Tibial artery (tissue), 4 donors: ENCODE measurements at places on chromosomes 16 and 17.

- no peaks in the 10 kb centered on the region for H3K36me3 ChIP-seq
- no peaks in the 10 kb centered on the region for H3K27me3 ChIP-seq
- H3K4me3 ChIP-seq, result peak overlapping the region; percentile 74
- peaks cover 63% of the 10 kb centered on the region for H3K4me1 ChIP-seq
These were observed 7.9 kb upstream of the BAHCC1 start for GRCh38 chr17:81387100-81388090.

GRCh38 chr17:61135782-61136181 is 263.9 kb upstream of the TBX2 start:
- H3K36me3 ChIP-seq, result no peaks in the 10 kb centered on the region
- H3K27me3 ChIP-seq, result no peaks in the 10 kb centered on the region
- H3K4me3 ChIP-seq, result peak overlapping the region; percentile 26
- peak overlapping the region; percentile 32 for H3K27ac ChIP-seq

GRCh38 chr17:61467416-61468262 is 15.4 kb downstream of the TBX4 start:
- peaks cover 9% of the 10 kb centered on the region for H3K27me3 ChIP-seq
- no peak for DNase-seq
- H3K4me1 ChIP-seq, result no peaks in the 10 kb centered on the region
- H3K27ac ChIP-seq, result no peak overlapping the region
- no peak overlapping the region for H3K4me3 ChIP-seq

DNA sequence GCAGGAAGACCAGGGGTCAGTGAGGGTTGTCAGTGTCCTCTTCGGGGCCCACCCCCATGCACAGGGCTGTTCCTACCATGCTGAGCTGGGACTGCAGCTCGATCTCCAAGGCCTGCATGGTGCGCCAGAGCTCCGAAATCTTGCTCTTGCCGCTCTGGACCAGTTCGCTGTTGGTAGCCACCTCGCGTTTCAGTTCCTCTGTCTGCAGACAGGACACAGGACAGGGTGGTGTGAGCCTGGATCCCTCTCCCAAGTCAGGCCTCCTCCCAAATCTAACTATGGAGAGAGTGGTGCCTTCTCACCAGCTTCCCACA is 90.9 kb downstream of the GOSR1 start:
- H3K27ac ChIP-seq, result no peak overlapping the region
- no peaks in the 10 kb centered on the region for H3K4me1 ChIP-seq
- peaks cover 23% of the 10 kb centered on the region for H3K27me3 ChIP-seq

DNA sequence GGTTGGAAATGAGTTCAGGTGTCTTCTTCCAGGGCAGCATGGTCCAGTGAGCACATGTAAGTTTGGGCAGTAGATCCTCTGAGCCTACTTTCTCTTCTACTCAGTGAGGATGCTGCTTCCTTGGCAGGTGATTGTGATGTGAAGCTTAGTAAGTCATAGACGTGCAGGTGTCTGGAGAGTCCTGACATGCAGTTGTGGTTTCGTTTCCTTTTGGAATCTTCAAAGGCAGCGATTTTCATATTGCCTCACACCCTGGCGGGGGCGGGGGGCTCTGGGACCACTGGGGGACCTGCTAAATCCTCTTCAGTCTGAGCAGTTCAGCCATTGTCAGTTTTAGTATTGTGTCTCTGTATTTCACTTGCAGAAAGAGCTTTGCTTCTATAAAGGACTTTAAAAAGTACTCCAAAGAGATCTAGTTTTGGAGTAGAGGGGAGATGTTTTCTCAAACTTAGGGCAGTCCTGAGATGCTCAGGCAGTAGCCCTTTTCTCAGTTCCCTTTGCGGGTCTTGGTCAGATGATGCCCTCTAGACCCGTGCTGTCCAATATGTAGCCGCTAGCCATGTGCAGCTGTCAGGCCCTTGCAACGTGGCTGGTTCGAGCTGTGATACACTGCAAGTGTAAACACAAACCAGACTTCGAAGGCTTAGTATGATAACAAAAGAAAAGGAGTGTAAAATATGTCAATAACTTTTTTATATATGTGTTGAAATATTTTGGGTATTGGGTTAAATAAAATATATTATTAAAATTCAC is 4.0 kb upstream of the CDK5R1 start:
- H3K27me3 ChIP-seq, result no peaks in the 10 kb centered on the region
- H3K27ac ChIP-seq, result peak overlapping the region; percentile 60
- peaks cover 32% of the 10 kb centered on the region for H3K4me1 ChIP-seq
- H3K36me3 ChIP-seq, result peaks cover 38% of the 10 kb centered on the region
- DNase-seq, result no peak
- no peak overlapping the region for H3K4me3 ChIP-seq

GRCh38 chr17:9868552-9868951 is 36.5 kb downstream of the RCVRN start:
- H3K27me3 ChIP-seq, result no peaks in the 10 kb centered on the region
- H3K4me1 ChIP-seq, result no peaks in the 10 kb centered on the region
- H3K36me3 ChIP-seq, result no peaks in the 10 kb centered on the region
- DNase-seq, result no peak
- H3K27ac ChIP-seq, result no peak overlapping the region
- H3K4me3 ChIP-seq, result no peak overlapping the region

GRCh38 chr17:79707931-79708891 is 22.5 kb upstream of the ENPP7 start:
- peaks cover 56% of the 10 kb centered on the region for H3K27me3 ChIP-seq
- H3K4me3 ChIP-seq, result no peak overlapping the region
- no peaks in the 10 kb centered on the region for H3K4me1 ChIP-seq
- no peak for DNase-seq
- H3K36me3 ChIP-seq, result no peaks in the 10 kb centered on the region
- no peak overlapping the region for H3K27ac ChIP-seq

DNA sequence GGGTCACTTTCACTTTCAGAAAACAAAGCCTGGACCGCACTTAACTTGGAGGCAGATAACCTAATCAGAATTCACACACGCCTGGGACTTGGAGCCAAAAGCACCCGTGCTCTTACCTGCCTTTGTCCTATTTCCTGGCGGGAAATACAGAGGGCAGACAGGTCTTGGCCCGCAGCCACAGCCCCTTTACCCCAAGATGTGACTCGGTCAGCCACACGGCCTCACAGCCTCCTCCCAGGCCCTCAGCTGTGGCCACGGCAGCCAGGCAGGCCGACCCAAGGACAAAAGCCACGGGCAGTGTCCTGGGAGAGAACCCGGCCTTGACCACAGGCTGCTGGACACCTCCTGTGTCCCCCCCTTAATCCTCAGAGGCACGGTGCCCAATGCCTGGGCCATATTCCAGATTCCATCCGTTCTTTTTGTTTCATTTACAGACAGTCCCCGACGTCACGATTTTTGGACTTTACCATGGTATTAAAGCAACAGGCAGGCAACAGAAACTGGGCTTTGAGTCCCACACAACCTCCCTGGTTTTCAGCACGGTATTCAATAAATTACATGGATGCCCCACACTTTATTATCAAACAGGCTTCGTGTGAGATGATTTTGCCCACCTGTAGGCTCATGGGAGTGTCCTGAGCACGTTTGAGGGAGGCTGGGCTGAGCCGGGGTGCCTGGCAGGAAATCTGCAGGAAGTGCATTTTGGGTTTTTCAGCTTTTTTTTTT is 30.1 kb upstream of the GAA start:
- peak; percentile 52 for DNase-seq
- H3K27ac ChIP-seq, result peak overlapping the region; percentile 82
- no peaks in the 10 kb centered on the region for H3K36me3 ChIP-seq
- peak overlapping the region; percentile 50 for H3K4me3 ChIP-seq
- H3K27me3 ChIP-seq, result no peaks in the 10 kb centered on the region
